ENCODE measurements at places on chromosomes 3 and 15.
A peak's percentile ranks its signal among the peaks of the same experiment; 100 is the strongest.

DNA sequence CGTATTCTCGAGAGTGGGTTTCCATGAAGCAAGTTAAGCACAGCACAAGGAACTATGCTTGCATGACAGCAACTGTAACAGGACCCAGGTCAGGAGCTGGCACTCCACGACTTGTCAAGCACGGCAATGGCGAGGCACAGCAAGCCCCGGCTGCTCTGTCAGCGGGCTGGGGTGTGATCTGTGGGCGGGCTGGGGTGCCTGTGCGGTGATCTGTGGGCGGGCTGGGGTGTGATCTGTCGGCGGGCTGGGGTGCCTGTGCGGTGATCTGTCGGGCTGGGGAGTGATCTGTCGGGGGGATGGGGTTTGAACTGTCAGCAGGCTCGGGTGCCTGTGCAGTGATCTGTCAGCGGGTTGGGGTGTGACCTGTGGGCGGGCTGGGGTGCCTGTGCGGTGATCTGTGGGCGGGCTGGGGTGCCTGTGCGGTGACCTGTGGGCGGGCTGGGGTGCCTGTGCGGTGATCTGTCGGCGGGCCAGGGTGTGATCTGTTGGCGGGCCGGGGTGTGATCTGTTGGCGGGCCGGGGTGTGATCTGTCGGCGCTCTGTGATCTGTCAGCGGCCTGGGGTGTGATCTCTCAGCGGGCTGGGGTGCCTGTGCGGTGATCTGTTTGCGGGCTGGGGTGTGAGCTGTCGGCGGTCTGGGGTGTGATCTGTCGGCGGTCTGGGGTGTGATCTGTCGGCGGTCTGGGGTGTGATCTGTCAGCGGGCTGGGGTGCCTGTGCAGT lies 205.7 kb downstream of the XXYLT1 start:
- DNase-seq: no peak

DNA sequence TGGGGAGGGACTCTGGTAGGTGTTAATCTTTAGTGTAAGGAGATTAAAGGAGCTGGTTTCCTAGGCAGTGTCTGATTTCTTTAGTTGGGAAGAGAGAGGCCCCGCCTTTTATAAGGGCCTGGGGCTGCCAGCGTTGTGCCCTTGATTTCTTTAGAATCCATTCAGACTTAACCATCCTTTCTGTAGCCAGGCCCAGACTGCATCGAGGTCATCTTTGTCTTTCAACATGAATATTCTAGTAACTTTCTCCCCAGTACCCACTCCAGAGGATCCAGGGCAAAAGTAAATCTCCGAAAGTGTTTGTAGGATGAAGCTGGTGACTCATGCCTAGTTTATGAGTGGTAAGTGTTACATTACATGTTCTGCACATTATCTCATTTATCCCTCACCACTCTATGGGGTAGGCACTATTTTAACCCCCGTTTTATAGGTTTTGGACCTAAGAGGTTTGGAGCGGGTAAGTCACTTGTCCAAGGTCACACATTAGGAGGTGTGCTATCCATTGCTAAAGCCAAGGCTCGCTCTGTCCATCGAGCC lies 11.8 kb upstream of the USP3 start:
- DNase-seq: no peak

DNA sequence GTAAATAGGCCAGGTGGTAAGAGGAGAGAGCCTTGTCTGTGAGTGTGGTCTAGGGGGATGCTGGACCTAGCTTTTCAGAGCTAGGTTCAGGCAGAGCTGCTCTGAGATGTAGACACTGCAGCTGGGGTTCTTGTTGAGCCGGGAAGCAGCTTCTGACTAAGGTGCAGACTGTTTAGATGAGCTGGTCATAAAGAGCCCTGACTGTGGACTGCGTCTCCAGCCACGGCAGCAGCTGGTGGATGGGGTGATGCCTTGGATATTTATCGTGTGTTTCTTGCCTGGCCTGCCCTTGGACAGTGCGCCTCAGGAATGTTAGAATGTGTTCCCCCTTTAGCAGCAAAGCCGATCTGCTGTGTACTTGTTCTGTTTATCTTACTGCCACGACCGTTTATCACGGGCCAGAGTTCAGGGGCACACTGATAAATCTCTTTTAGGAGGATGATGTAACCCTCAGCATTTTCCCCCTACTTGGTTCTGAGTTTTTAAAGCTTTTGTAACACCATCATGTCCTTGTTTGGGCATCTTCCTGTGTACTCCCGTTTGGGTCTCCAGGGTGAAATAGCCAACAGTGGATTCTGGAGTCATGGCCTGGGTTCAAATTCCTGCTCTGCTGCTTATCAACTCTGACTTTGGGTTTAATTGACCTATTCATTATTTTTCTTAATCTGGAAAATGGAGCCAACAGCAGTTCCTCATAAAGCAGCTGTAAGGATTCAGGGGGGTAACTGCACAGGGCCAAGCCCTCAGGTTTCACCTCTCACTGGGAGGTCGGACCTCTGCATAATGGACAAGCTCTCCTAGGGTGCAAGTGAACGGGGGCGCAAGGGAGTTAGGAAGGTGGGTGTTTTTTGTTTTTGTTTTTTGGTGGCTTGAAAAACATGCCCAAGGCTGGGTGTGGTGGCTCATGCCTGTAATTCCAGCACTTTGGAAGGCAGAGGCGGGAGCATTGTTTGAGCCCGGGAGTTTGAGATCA lies 51.4 kb downstream of the FLNB start:
- no peak for DNase-seq

- DNase-seq: no peak
These were observed 764 bp downstream of the UACA start for GRCh38 chr15:70762469-70763119.

- DNase-seq: no peak
These were observed 11.1 kb upstream of the UBE2Q2 start for GRCh38 chr15:75832114-75832513.

DNA sequence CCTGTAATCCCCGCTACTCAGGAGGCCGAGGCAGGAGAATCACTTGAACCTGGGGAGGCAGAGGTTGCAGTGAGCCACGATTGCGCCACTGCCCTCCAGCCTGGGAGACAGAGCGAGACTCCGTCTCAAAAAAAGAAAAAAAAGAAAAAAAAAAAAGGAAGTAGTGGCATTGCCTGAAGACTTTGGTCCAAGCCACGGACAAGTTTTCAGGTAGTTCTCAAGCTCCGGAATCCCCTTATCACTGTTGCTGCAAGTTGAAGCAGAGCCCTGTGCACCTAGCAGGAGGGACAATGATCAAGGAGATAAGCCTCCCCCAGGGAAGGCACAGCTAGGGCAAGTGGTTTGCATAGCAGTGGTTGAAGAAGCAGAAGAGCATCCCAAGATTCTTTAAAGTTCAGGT lies 97.6 kb downstream of the MEX3B start:
- no peak for DNase-seq

DNA sequence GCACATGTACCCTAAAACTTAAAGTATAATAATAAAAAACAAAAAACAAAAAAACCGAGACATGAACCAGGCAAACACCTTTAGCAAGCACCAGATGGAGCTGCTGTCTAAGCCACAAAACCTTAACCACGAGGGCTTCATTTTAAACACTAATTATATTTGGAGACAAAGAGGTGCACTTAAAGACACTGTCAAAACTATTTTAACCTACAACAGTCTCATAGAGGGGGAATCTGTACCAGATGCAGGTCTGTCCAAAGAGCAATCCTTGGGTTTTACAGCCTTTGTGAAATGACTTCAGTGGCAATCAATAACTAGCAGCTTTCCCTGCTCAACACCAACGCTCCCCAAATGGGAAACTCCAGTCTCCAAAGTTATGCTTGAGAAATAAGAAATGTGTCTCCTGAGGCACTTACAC lies 115.7 kb upstream of the TSPAN3 start:
- no peak for DNase-seq

DNA sequence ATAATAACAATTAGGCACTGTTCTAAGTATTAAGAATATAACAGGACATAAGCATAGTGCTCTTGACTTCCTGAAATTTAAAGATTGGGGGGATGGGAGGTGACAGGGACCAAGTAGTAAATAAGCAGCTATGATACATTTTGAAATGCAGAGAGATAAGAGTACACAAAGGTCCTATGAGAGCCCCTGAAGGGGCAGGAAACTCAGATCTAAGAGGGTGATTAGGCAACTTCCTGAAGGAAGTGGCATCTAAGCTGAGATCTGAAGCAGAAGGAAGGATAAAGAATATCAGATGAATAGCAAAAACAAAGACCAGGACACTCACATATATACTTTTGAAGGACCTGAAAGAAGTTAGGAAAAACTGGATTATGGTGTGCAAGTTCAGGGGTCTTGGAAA lies 415.2 kb upstream of the FRG2C start:
- DNase-seq: no peak

GRCh38 chr3:128787256-128788253 lies 61.6 kb downstream of the RAB7A start:
- no peak for DNase-seq

DNA sequence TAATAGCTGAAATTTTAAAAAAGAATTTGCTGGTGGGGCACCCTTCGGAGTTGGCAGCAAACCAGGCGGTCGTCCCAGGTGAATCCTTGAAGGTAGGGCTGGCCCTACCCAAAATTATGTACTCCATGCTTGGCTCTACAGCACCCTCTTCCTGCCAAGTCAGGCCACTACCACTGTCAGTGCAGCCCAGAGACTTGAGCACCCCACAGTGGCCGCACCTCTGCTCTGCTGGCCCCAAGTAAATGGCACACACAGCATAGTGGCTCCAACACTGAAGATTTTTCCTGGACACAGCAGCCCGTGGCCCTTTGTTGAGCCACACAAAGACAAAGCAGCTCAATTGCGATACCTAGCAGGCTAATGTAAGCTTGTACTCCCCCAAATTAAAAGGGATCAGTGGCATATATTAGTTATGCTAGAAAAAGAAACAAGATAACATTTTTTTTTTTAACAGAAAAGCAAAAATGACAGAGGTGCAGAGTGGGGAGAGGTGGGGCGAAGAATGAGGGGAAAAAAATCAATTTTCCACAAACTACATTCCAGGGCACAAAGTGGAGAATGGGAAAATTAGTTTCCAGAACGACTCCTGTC lies 250.5 kb downstream of the UACA start:
- DNase-seq: no peak

- DNase-seq: peak; percentile 20
These were observed 815 bp downstream of the ULK4 start for GRCh38 chr3:41960826-41961750.

DNA sequence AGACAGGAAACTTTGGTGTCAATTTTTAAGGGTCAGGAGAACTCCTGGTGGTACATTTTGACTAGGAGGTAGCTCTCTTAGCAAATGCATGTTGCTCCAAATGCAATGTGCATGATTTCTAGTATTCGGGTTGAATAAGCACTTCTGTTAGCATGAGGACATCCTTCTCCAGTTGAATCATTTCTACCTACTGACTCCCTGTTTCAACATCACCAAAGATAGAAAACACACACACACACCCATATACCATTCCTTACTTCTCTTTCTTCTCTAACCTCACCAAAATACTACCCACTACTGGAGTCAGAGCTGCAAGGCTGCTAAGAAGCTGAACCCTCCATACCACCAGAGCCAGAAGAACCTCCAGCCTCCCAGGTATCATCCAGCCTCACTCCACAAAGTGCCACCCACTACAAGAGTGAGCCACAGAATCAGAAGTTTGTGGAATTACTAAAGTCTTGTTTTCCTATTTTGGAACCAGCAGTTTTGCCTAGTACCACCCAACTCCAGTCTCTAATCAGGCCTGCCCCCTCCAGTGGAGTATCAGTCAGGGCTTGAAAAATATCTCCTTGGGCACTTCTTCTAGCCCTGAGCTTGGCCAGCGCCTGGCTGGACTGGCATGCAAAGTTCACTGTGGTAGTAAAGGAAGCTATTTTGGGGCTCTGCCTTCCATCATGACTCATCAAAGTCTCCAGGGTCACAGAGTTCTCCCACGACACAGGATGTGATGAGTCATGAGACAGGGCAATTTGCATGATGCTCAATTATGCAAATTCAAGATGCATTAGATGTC lies 110.3 kb downstream of the CYP19A1 start:
- no peak for DNase-seq

GRCh38 chr15:63655683-63656372 lies 58.6 kb downstream of the FBXL22 start:
- no peak for DNase-seq

DNA sequence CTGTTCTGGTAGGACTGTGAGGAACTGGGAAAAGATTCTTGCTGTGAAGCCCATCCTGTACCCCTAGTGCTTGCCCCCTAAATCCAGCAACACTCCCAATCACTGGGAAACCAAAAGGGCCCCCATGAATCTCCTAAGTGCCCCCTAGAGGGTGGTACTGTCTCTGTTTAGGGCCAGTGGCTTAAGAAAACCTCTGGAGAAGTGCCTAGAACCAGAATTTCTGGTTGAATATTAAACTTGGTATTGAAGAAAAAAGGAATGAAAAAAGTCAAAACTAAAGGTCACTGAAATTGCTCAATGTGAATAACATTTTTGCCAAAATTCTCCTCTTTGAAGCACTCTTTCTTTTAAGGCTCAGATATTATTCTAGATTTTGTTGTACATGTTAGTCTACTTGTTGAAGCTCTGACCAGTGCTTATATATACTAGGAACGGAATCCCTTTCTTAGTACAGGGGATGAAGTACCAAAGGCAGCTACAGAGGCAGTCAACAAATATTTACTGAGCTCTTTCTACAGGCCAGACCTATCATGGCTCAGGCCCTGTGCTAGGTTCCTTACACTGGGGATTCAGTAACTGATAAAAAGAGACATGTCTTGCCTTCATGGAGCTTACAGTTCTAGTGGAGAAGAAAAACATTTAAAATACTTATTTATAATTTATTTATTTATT lies 138.8 kb downstream of the MYLK start:
- DNase-seq: no peak

DNA sequence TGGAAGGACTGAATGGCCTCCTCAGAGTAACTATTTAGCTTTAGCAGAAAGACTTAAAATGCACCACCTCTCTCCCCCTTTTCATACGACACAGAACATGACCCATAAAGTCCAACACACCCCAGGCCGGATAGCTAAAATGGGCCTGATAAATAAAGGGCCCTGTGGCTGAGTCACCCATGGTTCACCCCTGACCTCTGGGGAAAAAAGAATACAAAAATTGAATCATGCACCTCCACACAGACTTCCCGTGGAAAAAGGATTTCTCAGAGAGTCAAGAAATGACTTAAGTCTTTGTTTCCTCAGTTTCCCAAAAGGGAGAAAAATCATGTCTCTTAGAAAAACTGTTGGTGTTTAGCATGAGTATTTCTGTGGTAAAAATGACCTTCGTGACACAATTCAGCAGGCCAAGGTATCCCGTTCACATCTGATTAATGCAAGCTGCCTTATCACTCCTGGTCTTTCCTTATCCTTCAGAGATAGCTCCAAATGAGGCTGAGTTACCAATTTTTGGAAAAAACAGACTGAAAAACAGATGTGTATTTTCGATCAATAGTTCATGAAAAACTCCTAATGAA lies 34.0 kb upstream of the ARHGEF3 start:
- no peak for DNase-seq

DNA sequence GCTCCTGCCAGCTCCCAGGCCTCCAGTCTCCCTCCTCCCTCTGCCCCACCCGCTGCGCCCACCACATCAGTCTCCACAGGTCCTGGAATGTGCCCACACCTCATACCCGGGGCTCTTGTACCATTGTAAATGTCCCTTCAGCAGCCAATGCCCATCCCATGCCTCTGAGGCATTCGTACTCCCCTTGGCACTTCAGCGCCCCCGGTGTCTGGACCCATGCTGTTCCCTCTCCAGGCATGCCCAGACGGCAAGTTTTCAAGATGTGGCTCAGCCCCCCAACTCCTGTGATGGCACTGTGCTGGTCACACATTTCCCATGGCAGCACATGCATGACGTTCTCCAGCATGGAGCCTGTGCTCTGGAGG lies 13.3 kb downstream of the PLXND1 start:
- DNase-seq: no peak

- no peak for DNase-seq
These were observed 11.3 kb downstream of the CX3CR1 start for GRCh38 chr3:39268549-39268900.

All from NCI-H1092 (cell line).